ENCODE measurements at places on chromosomes 2 and 18. TPM values are rescaled to one million over a fixed set of nuclear protein-coding genes. Genes with fewer than 3 reads are reported as not detected.

DNA sequence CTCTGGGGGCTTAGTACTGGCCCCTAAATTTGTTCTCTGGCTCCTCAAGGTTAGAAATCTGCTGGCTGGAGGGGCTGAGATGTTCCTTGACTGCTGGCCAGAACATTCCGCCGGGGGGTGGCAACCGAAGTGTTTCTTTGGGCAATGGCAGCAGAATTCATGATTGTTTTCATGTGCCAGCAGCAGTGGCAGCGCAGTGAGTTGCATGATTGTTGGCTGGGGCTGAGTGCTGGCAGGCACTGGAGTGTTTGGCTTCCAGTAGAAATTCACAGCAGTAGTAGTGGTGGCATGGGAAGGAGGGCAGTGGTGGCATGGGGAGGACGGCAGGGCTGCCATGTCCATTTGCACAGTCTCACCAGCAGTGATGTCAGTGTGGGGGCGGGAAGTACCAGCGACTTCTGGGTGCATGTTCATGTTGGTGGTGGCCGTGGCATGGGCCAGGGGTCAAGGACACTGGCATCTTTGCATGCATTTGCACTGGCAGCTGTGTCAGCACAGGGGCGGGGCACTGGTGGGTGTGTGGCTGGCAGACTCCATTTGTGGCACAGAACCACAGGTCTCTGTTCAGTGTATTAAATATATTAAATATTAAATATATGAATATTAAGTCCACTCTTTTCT lies 130.6 kb upstream of the CDH7 start:
- DNase-seq: no peak

DNA sequence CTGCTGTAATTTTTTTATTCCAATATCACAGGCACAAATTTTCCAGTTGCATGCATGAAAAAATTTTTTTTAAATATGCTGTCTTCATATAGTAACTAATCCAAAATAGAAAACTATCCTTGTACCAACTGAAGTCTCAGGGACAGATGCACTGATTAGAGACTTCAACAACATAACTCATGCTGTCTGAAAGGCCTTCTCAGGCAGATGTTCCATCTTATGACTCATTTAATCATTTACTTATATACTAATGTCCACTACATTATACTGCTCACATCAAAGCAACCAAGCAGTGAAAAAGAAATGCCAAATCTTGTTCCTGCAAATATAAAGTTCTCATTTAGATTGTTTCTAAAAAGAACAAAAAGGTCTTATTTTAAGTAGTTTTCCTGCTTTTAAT lies 53.1 kb downstream of the OLA1 start:
- DNase-seq: no peak

DNA sequence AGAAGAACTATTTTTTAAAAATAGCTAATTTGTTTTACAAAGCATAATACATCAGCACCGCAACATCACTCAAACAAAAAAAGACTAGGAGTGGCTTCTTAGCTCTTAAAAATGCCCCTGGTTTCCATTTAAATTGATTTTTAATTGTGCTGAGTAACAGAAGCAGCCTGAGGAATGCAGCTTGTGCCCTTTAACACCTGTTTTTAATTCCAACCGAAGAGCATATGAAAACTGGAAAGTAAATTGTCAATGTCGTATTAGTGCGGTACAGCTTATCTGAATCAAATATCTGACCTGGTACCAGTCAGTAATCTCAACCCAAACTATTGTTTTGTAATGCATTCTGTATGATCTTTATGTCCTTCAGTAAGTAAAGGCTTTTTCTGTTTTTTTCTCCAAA lies 13.2 kb upstream of the CD302 start:
- DNase-seq: no peak

DNA sequence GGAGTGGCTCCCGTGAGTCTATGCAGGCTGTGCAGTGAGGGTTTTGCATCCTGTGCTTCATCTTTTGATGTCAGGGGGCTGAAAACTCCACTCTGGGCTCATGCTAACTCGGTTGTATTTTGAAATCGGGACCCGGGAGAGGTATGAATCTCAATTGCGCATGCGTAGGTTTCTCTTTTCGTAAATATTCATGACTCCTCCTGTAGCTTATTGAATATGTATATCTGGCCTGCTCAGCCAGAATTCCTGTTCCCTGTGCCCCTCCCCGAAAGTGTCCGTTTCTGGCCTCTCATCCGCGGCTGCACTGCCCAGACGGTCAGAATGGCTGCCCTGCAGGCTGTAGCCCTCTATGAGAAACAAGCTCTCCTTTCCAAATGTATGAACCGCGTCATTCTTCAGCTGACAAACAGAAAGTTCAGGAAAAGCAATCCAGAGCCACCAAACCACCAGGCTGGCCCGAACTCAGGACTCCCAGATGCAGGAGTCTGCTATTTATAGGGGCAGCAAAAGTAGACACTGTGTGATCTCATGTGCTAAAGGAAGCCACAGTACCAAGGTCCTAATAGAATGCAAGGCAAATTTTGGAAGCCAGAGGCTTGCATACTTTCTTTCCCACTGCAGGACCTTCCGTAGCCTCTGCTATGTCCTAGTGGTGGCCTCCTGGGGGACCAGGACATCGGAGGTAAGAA lies 41.7 kb downstream of the AKAIN1 start:
- DNase-seq: no peak

- peak; percentile 41 for DNase-seq
Measured at GRCh38 chr2:102050854-102051391, 59.2 kb downstream of the IL1R2 start.

GRCh38 chr2:66665124-66665984 lies 230.4 kb downstream of the MEIS1 start:
- DNase-seq: no peak

DNA sequence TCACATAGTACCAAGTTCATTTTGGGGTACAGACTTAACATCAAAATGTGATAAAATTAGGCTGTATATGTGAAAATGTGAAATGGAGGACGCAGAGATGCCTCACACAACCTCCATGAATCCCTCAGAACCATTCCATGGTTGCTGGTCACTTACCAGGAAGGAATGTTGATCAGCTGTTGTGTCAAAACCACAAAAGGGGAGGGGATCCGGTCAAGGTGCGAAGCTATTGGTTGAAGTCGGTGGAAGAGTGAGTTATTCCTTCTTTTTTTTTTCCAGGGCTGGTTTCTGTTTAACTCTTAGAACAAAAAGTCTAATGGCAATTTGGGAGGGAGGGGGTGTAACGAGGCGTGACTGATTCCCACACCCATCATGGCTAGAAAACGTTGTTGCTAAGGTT lies 32.3 kb upstream of the REG3A start:
- no peak for DNase-seq

GRCh38 chr2:67579806-67580205 lies 182.7 kb downstream of the ETAA1 start:
- DNase-seq: no peak

DNA sequence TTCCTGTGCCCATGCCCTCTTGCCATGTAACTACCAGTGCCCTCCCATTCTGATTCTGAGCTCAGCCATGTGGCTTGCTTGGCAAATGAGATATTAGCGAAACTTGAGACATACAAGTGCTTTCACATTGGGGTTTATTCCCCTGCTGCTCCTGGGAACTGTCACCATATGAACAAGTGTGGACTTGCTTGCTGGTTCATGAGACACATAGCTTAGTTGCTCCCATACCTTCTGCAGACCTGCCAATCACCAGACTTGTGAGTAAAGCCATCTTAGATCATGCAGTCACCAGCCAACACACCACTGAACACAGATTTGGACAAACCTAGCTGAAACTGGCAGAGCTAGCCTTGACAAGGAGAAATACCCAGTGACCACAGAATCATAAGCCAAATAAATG lies 155.1 kb downstream of the SS18 start:
- no peak for DNase-seq

GRCh38 chr2:28445448-28446258 lies 50.2 kb upstream of the PLB1 start:
- DNase-seq: no peak

DNA sequence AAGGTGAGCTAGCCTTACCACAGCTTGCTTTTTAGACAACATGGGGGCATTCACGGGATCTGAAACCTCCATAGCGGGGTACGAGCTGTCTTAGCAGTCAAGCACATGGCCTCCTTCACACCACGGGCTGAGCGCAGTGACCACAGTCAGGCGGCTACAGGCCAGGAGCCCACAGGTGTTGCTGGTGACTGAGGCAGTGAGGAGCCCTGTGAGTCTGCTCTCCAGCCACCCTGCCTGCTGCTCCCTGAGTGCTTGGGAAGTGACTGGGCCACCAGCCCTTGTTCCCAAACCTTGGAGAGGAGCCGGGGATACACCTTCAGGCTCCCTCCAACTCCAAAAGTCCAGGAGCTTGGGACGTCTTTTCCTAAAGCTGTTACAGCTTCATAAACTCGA lies 418.1 kb upstream of the MYT1L start:
- DNase-seq: no peak

- DNase-seq: no peak
Measured at GRCh38 chr2:71067567-71068217, 756 bp upstream of the NAGK start.

GRCh38 chr2:16031848-16032159 lies 91.5 kb downstream of the MYCN start:
- DNase-seq: no peak

DNA sequence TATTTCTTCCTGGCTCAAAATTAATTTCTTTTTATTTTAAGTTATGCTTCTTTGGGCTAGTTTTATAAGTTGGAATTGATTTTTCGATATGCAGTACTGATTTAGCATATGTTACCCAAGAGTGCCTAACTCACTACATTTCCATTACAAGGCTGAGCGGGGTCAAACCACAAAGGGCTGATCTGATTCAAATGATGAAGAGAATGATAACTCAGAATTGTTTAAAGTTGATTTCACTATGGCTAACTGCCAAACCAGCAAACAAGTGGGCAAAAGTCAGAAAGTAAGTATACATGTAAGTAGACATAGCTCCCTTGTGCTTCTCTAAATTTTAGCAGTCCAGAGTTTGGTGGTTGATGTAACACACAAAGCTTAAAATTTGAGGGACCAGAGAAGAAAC lies 35.6 kb downstream of the RAD51AP2 start:
- no peak for DNase-seq

- DNase-seq: no peak
Measured at GRCh38 chr2:19673213-19673791, 228.5 kb downstream of the TTC32 start.

DNA sequence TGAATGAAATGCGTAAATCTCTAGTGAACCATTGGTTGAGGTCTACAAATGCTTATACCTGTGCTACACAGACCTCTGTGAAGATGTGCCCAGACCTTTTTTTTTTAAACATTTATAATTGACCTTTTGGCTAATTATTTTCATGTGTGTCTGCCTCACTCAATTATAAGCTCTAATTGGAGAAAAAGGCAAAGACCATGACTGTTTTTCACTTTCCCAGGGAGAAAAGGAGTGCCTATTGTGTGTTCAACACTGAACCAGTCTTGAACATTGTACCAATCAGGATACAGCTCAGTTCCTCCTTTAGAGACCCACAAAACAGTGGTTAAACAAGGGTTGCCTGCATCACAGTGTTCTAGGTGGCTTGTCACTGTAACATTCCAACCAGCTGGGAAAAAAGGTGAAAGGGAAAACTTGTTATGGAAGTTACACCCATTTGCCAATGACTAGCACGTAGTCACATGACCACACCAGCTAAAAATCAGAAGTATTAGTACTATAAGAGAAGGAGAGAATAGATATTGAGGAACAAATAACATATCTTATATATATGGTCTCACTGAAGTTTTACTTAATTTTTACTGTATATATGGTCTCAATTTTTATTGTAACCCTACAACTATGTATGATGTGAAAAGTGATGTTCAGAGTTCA lies 13.4 kb downstream of the TANK start:
- no peak for DNase-seq

- DNase-seq: no peak
Measured at GRCh38 chr2:42029639-42030199, 18.1 kb upstream of the PKDCC start.

DNA sequence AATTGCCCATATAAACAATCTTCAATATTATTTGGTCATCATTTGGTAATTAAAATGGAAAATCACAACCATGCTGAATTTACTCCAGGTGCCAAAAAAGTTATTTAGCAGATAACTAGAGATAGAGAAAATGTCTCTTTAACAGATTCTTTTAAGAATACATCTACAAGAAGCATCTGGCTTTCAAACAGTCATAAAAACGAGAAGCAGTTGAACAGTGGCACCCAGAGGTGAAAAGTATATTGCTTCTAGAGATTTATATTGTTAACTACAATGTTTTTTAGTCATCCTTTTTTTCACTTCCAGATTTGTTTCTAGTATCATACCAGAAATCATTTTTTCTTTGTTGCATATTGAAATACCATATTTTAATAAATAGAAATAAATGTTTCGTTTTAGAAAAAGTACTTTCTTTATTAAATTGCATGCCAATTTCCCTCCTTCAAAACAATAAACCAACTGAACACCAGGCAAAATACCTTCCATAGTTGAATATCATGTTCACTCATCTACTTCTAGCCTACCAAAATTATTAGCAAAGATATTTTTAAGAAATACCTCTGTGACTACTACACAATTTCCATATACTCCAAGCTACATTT lies 65.4 kb upstream of the HNRNPA3 start:
- no peak for DNase-seq

- no peak for DNase-seq
Measured at GRCh38 chr2:241898463-241899270, 29.1 kb downstream of the RTP5 start.

- DNase-seq: peak; percentile 34
Measured at GRCh38 chr2:37767959-37768925, 96.8 kb upstream of the CDC42EP3 start.

DNA sequence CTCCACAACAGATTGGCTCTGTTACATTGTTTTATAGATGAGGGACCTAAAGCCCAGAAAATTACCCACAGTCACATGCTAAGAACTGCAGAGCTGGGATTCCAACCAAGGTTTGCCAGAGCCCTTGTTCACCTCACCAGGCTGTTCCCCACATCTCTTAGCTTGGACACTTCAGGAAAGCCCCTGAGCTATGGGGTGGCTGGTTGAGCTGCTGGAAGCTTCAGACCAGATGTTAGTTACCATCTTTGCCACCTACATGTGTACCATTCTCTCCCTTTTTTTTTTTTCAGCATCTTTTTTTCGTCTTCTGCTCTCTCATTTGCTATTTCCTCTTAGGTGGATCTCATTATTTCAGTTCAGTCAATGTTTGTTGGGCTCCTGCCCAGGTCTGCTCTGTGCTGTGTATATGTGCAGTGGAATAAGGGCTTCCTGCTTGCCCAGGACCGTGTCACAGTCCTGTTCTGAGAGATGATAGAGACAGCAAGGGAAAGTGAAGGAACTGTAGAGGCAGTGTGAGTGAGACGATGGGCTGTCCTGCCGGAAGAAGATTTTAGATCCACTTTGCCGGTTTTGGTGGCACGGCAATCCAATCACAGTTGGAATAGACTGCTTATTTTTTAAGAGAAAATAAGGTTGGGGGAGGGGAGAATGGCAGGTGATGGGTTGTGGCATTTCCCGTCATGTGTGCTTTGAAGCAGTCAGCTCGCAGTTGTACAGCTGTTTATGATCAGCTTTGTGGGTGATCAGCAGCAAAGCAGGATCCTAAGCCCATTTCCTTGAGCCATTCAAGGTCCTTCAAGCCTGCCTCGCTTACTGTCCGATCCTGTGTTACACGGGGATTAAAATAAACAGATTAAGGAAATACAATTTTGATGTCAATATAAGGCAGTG lies 152.6 kb downstream of the RTN4 start:
- no peak for DNase-seq

CHRND gene
- polyA plus RNA-seq: 0.07 TPM

OXER1 gene
- 10.1 TPM for polyA plus RNA-seq

PAIP2B gene
- 9.0 TPM for polyA plus RNA-seq

GKN2 gene
- polyA plus RNA-seq: not detected

HK2 gene
- 0.47 TPM for polyA plus RNA-seq

TTN gene
- polyA plus RNA-seq: 0.96 TPM

CFAP53 gene
- polyA plus RNA-seq: 1.2 TPM

Data from pancreas (tissue), 10 donors.